ENCODE measurements at places on chromosomes 4 and X. TPM values are rescaled to one million over a fixed set of nuclear protein-coding genes. Genes with fewer than 3 reads are reported as not detected.

The PASD1 gene
- total RNA-seq = not detected

The ELMOD2 gene
- 10.1 TPM for total RNA-seq

The NXF2 gene
- total RNA-seq = not detected

The HAUS3 gene
- total RNA-seq = 9.5 TPM

The FRAS1 gene
- total RNA-seq = 5.5 TPM

The MCTS1 gene
- total RNA-seq = 83.7 TPM

The MAP7D2 gene
- total RNA-seq = 0.91 TPM

The CSAG1 gene
- not detected for total RNA-seq

The MAGEA9B gene
- total RNA-seq = not detected

The SHOX gene
- total RNA-seq = not detected

The BEND2 gene
- total RNA-seq = not detected

The ADH1A gene
- not detected for total RNA-seq

The MAGEA1 gene
- 0.07 TPM for total RNA-seq

The MSX1 gene
- 7.5 TPM for total RNA-seq

The NLGN4X gene
- not detected for total RNA-seq

The BMPR1B gene
- 7.1 TPM for total RNA-seq

The ADGRG4 gene
- not detected for total RNA-seq

The KIAA1210 gene
- 0.07 TPM for total RNA-seq

The MAD2L1 gene
- total RNA-seq = 53.9 TPM

The UGT2B17 gene
- not detected for total RNA-seq

The SPANXN4 gene
- total RNA-seq = not detected

The CPE gene
- 15.5 TPM for total RNA-seq

The TLR6 gene
- 1.2 TPM for total RNA-seq

The MSANTD1 gene
- total RNA-seq = 0.77 TPM

The IL3RA gene
- not detected for total RNA-seq

The SLC4A4 gene
- 0.47 TPM for total RNA-seq

The CNKSR2 gene
- total RNA-seq = 2.0 TPM

The RNF150 gene
- 0.55 TPM for total RNA-seq

The RAB40A gene
- not detected for total RNA-seq

The AKAP4 gene
- not detected for total RNA-seq

The ATP2B3 gene
- not detected for total RNA-seq

The HERC5 gene
- total RNA-seq = 2.6 TPM

The COL25A1 gene
- total RNA-seq = not detected

The CT45A1 gene
- not detected for total RNA-seq

The CHIC2 gene
- total RNA-seq = 52.3 TPM

The CTAG1B gene
- total RNA-seq = not detected

The PLP1 gene
- not detected for total RNA-seq

The DDIT4L gene
- not detected for total RNA-seq

The TKTL1 gene
- not detected for total RNA-seq

The NMU gene
- 40.2 TPM for total RNA-seq

The SMIM10 gene
- not detected for total RNA-seq

The TASL gene
- not detected for total RNA-seq

The SSX4B gene
- not detected for total RNA-seq

The GAGE2A gene
- not detected for total RNA-seq

Data from PC-3 (cell line).